ENCODE measurements at places on chromosomes 2 and 18.

DNA sequence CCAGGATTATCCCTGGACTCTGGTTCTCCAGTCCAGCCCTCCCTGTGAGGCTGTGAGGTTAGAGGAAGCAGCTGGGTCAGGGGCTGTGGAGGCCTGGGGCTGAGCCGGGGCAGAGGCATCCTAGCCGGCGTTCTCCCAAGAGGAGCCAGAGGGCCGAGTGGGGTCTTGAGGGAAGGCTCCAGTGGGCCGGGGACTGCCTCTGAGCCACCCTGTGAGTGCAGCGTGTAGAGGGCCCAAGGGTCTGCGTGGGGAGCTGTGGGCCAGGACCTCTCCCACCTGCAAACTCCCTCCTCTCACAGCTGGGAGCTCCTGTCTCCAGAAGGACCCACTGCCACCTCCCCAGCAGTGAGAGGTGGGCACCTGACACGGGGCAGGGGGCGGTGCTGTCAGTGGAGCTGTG is 41.0 kb downstream of the GLI2 start:
- no peak for DNase-seq

GRCh38 chr2:36493306-36493705 is 104.7 kb downstream of the FEZ2 start:
- DNase-seq: peak; percentile 27

- no peak for DNase-seq
These were observed 154.0 kb downstream of the ANTXR1 start for GRCh38 chr2:69166812-69167468.

- no peak for DNase-seq
These were observed 44.5 kb downstream of the MAP3K2 start for GRCh38 chr2:127343277-127343676.

DNA sequence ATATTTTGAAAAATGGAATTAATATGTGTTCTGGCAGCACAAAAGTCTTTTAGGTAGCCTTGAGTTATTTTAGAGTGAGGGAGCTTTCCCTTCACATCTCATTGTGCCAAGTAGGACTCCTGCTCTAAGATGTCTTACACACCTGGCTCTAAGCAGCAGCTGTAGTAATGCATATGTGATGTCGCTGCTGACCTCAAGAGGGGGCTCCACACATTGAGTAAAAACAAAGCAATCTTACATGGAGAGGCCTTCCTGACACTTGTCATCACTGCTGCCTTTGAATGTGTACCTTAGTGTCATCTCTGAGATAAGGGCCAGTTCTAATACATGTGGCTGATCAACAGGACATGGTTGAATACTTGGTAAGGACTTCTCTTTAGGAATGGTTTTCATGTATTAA is 75.8 kb downstream of the ACTR3 start:
- DNase-seq: peak; percentile 56

- no peak for DNase-seq
These were observed 65.1 kb downstream of the TMEM182 start for GRCh38 chr2:102826904-102827303.

GRCh38 chr18:75467281-75467795 is 39.8 kb upstream of the SMIM21 start:
- DNase-seq: no peak

GRCh38 chr2:88110830-88111229 is 17.0 kb downstream of the FABP1 start:
- DNase-seq: no peak

DNA sequence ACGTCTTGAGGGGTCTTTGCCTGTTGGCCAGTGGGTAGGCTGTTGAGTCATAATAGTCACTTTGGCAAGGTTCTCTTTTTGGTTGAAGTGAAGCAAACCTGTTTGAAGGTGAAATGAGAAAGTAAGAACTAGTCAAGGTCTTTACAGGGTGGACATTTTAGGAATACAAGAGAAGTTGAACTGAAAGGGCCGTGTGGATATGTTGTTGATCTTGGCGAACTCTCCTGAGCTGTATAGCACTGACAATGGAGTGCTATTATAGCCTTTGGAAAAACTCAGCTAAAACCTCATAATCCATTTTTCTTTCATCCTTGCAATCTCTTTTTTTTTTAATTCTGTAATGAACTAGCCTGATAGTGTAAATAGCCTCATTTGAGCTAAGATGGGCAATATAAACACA is 248.1 kb downstream of the MEIS1 start:
- no peak for DNase-seq

DNA sequence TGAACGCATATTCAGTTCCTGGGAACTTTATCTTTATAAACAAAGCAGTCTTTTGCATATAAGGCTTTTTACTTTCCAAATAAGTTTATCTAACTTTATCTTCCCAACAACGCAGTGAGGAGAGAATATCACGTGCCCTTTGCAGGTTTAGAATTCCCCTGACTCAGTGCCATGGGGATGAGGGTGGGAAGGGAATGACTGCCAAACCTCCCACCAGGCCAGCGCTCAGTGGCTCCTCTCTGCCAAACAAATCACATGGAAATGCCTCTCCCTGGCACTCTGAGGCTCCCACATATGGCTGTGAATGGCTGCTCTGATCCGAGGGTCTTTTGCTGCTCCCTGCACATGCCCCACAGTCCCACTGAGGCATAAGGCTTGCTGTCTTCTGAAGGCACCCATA is 158.3 kb downstream of the DNAH6 start:
- no peak for DNase-seq

DNA sequence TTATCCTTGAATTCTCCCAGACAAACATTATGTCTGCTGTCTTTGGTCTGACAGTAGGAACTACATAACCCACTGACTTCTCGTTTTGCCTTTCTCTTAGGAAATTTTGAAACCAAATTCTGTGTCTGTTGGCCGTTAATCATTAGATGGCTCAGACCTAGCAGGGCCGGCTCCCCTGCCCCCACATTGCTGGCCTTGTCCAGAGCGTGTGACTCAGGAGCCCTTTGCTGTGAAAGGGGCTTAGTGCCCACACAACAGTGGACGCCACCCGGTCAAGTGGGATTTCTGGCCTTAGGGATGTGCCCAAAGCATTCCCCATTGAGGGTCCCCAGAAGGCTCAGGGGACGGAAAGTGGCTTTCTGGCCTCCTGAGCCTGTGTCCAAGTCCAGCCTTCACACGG is 137.5 kb downstream of the CTIF start:
- DNase-seq: peak; percentile 38

- no peak for DNase-seq
These were observed 18.5 kb downstream of the REL start for GRCh38 chr2:60899892-60900249.

- peak; percentile 2 for DNase-seq
These were observed 324.0 kb downstream of the GALNT13 start for GRCh38 chr2:154195644-154196195.

DNA sequence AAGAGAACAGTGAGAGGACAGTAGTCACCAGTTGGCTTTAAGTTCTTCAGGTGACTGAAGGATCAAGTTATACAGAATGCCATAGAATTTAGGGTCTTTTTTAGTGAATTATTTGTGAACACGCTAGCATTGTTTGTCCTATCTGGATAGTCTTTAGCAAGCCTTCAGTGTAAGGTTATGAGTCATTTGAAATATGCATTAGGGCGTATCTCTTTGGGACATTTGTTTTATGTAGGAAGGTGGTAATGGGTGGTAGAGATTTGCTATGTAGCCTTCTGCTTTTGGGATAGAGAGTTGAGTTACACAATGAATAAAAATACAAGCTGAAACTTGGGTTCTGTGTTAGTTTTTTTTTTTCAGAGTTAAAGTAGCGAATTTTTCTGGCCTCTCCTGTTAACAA is 13.0 kb downstream of the ACTR2 start:
- peak; percentile 51 for DNase-seq

DNA sequence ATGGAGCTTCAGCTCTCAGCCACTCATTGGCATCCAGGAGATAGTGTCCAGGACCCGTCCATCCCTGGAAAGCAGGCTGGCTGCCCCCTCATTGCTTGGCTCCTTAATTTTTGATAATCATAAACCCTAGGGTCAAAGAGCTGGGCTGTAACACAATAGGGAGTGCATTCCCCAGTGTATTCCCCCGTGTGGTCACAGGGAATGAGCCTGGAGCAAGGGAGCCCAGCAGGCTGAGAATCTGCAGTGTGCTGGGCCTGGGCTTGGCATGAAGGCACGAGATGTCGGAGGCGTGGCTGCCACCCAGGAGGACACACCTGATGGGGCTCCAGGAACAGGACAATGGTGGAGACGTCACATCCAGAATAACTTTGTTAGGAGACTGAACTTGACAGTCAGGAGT is 18.7 kb downstream of the TPRKB start:
- DNase-seq: no peak

DNA sequence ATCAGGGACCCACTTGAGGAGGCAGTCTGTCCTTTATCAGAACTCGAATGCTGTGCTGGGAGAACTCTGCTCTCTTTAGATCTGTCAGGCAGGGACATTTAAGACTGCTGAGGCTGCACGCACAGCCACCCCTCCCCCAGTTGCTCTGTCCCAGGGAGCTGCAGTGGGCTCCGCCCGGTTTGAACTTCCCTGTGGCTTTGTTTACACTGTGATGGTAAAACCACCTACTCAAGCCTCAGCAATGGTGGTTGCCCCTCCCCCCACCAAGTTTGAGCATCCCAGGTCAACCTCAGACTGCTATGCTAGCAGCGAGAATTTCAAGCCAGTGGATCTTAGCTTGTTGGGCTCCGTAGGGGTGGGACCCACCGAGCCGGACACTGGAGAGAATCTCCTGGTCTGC is 11.8 kb upstream of the LHCGR start:
- no peak for DNase-seq

- peak; percentile 88 for DNase-seq
These were observed 49.9 kb upstream of the TXNDC2 start for GRCh38 chr18:9835825-9836224.

DNA sequence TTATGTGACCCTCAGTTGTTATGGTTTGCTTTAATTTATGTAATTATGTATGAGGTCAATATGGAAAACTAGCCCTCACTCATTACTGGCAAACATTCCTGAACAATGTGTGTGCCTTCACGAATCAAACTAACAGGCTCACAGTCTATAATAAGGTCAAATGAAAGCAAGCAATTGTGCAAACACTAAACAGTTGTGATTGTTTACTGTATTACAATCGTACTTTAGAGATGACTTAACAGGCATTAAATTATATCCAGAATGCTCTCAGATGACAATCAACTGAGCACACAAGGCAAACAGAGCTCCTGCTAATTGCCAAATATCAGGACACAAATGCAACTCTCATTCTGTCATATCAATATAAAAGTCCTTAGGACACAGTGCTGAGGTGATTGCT is 29.5 kb downstream of the COL5A2 start:
- peak; percentile 86 for DNase-seq

GRCh38 chr18:53799134-53799533 is 425.3 kb downstream of the MBD2 start:
- no peak for DNase-seq

- DNase-seq: no peak
These were observed 102.3 kb downstream of the NRXN1 start for GRCh38 chr2:50929661-50930060.

GRCh38 chr2:69559442-69560146 is 83.9 kb downstream of the AAK1 start:
- peak; percentile 82 for DNase-seq

- peak; percentile 78 for DNase-seq
These were observed 77.6 kb upstream of the RBM44 start for GRCh38 chr2:237720957-237721356.

DNA sequence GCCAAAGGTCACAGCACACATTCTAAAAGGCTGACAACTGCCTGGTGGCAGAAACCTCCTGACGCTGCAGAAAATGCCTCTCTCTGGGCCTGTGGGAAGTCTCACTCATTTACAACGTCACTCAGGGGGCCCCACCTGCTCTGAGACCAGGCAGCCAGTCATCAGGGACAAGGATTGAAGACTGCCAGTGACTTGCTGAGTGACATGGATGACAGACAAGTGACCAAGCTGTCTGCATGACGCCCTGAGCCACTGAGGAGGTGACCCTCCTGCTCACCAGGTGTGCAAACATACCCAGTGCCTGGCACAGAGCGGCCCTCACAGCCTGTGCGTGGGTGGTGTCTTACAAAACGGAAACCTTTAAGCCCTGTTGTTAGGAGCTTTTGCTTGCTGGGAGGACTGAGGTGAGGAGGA is 392.4 kb downstream of the TNS1 start:
- no peak for DNase-seq

GRCh38 chr18:63986885-63987284 is 17.0 kb downstream of the SERPINB8 start:
- DNase-seq: peak; percentile 74

GRCh38 chr2:21643180-21643579 is 519.4 kb downstream of the TDRD15 start:
- DNase-seq: peak; percentile 47

GRCh38 chr2:140014204-140014546 is 1234.0 kb upstream of the NXPH2 start:
- no peak for DNase-seq

DNA sequence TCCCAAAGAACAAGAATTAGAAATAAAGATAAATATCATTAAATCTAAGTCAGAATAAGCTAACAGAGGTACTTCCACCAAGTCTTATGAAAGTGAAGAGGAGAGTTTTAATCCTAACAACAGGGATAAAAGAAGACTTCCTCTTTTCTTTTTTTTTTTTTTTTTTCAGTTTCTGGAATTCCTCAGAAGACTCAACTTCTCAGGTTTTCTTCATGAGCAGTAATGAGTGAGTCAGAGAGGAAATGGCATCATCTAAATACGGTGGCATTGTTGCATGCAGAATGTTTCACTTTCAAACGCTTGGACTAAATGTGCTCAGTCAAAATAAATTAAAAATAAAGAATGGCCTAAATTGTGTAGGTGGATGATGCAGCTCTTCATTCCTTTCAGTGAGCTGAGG is 45.6 kb upstream of the ARHGAP15 start:
- peak; percentile 80 for DNase-seq

DNA sequence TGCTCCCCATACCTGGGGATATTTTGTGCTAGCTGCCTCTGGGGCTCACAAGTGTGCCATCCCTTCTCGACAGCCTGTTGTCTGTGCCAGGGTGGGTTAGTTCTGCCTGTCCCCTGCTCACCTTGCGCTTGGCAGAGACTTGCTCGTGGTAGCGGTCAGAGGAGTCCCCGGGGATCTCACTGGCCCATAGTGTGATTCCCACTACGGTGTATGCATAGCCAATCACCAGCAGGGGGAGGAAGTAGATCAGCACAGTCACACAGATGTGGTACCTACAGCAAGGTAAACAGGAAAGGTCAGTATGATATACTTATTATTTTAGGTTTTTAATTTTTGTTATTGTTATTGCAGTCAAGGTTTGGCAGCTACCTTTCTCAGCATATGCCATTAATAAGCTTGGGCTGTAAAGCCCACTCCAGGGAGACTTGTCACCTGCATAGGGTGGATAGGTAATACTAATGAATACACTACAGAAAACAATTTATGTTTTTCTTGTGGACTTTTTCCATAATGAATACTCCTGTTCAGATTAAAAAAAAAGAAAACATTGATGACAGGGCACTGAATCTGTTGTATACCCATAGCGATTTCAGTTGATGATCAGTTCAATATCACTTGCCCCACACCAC is 95.2 kb downstream of the POLE4 start:
- DNase-seq: peak; percentile 39
